ENCODE measurements at places on chromosomes 7 and 10. TPM values are rescaled to one million over a fixed set of nuclear protein-coding genes. Genes with fewer than 3 reads are reported as not detected.

GRM3 gene
- not detected for total RNA-seq

MEST gene
- 317 TPM for total RNA-seq

CNPY1 gene
- not detected for total RNA-seq

DNA sequence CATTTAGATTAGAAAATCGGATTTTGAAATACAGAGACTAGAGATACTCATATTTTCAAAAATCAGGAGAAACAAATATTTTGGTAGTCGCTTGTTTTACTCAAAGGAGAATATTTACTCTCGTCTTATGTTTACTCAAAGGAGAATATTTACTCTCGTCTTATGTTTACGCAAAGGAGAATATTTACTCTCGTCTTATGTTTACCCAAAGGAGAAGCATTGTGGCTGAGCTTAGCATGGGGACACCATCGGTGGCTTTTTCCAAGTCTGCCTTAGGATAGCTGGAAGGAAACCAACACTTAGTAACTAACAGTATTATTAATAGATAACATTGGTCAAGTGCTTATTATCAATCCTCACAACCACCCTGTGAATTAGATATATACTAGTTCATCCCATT lies 71.8 kb downstream of the SNX10 start:
- H3K36me3 ChIP-seq: no peaks in the 10 kb centered on the region
- no peak for DNase-seq
- no peaks in the 10 kb centered on the region for H3K4me1 ChIP-seq

- H3K27ac ChIP-seq: no peak overlapping the region
- peak; percentile 8 for DNase-seq
- H3K4me1 ChIP-seq: no peaks in the 10 kb centered on the region
These were observed 96.3 kb downstream of the PRKAG2 start for GRCh38 chr7:151780631-151781030.

DNA sequence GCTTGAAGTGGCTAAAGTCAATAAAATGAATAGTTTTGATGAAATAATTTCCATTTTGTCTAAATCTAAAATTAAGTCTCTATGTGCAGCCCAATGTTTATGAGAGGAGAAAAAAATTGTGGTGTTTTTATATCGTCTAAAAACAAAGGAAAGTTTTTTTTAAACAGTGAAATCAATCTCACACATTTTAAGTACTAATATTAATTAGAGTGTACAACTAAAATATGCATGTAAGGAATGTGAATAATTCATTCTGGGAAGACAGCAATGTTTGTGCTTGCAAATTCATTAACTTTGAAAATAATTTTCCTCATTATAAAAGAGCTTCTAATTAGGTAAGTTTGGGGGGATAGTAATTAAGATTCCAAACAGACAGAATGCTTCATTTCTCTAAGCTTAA lies at the start of gene NPVF:
Gene NPVF (minus strand): TSS at position 101 of the 400 bp plus-strand sequence. CDS start 47 bp downstream, at position 54.
- DNase-seq: no peak
- no peak within 1 kb of the TSS for H3K27ac ChIP-seq
- H3K4me1 ChIP-seq: no peaks in the 10 kb centered on the region
- peaks cover 3% of the 10 kb centered on the region for H3K27me3 ChIP-seq

DNA sequence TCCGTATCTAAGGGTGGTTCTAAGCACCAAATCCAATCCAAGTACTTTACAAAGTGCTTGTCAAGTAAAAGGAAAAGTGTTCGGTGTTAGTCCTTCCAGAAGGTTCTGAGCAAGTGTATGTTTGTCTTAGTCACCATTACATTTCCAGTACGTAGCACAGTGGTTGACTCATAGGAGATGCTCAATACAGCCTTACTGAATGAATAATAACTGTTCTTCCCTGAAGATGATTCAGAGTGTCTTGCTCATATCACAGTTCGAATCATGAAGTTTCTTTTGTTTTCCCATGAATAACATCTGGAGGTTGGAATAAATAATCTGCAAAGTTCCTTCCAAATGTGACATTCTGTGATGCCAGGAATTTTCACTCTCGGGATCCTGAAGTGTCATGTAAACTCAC lies 53.4 kb downstream of the WNT2 start:
- peak overlapping the region; percentile 65 for H3K27ac ChIP-seq
- H3K36me3 ChIP-seq: no peaks in the 10 kb centered on the region
- no peak overlapping the region for H3K4me3 ChIP-seq
- peak; percentile 98 for DNase-seq

DNA sequence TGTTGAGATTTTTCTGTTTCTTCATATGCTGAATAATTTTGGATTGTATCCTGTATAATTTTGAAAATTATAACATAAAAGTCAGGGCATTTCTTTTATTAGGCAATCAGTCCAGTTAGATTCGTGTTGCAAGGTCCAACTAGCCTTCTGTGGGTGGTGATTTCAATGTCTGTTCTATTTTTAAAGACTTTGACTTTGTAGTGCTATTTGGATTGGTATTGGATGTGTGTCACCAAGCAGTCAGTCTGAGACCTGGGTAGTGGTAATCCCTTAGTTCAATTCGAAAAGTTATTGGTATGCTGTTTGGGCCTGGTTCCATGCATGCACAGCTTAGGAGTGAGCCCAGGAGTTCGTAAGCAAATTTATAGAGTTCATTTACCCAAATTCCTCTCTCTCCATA lies 82.2 kb downstream of the EPDR1 start:
- no peaks in the 10 kb centered on the region for H3K27me3 ChIP-seq
- no peaks in the 10 kb centered on the region for H3K36me3 ChIP-seq
- H3K4me3 ChIP-seq: no peak overlapping the region
- DNase-seq: no peak

GRCh38 chr7:47232751-47233412 lies 349.0 kb downstream of the TNS3 start:
- H3K27ac ChIP-seq: no peak overlapping the region
- peaks cover 20% of the 10 kb centered on the region for H3K27me3 ChIP-seq
